Upper lobe of left lung (tissue), 6 donors: ENCODE measurements at places on chromosomes 7 and 10. TPM values are rescaled to one million over a fixed set of nuclear protein-coding genes. Genes with fewer than 3 reads are reported as not detected.

The GFRA1 gene
- total RNA-seq, result 9.2 TPM

The OR2A12 gene
- not detected for total RNA-seq

DNA sequence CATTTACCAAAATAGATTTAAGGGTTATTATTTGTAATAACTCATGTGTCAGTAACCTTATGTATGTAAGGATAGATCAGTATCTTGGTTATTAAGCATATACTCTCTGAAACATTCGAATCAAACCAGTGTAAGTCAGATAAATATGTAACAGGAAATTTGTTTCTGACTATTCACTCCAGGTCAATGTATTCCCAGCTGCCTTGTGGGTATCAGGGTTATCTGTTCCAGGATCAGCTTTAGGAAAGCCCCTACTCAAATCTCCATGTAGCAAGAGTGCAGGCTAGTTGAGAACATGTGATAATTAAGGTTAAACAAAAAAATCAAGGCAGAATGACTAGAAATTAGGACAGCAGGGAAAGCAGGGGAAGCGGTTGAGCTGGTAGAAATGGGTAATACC lies 201.7 kb downstream of the AUTS2 start:
- no peak for DNase-seq

DNA sequence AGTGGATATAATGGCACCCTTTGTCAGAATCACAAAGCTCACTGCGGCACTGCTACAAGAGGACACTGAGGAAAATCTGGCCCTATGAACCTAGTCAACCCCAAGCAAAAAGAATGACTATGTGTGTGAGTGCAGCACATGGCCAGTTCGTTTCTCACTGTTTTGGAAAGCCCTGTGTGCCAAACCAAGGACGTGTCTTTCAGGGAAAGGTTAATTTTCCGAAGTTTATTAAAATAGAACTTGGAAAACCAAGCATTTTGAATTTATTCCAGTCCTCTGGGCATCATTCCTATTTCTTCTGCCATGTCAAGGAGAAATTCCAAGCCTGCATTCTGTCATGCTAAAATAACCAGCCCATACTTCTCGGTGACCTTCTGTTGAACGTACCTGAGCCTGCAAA lies 471.8 kb downstream of the PLXDC2 start:
- no peak for DNase-seq

DNA sequence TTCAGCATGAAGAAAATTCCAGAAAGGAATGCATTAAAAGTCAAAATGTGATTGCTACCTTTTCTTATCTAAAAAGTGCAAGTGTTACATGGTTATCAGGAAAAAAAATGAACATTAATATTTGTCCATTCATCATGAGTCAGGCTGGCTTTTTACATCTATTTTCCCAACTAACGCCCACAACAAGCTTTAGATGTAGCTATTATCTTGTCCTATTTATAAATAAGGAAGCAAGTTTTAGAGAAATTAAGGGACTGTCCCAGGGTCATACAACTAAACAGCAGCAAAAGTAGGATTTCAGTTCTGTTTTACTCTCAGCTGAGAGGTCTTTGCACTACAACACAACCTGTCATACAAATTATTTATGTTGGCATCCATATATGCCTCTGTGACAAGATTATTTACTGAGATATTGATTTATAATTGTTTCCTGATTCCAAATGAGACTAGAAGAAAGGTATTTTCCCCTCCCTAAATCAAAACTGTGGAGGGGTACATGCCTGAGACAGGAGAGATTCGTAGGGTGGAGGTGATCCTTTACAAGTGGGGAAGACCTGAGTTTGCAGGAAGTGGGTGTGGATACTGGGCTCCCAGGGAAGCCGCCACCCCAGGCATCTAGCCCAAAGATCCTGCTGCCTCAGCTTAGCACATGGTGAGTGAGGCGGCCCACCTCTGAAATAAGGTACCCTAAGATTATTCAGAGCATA lies 57.2 kb upstream of the ARID5B start:
- no peak for DNase-seq

The GPRIN2 gene
- 91.0 TPM for total RNA-seq
